Neural crest cell (in vitro differentiated cells): ENCODE measurements at places on chromosomes 12 and 14. TPM values are rescaled to one million over a fixed set of nuclear protein-coding genes. Genes with fewer than 3 reads are reported as not detected.

Gene LRIG3
- total RNA-seq: 24.5 and 27.7 TPM in 2 replicates

Gene FERMT2
- 57.2 and 64.2 TPM in 2 replicates for total RNA-seq

GRCh38 chr14:93788543-93789227 lies 400 bp upstream of the PRIMA1 start:
- peak; percentile 31 for DNase-seq

Gene TMEM229B
- 5.2 and 5.9 TPM in 2 replicates for total RNA-seq

GRCh38 chr12:10661338-10661737 lies 12.5 kb downstream of the STYK1 start:
- DNase-seq: no peak

DNA sequence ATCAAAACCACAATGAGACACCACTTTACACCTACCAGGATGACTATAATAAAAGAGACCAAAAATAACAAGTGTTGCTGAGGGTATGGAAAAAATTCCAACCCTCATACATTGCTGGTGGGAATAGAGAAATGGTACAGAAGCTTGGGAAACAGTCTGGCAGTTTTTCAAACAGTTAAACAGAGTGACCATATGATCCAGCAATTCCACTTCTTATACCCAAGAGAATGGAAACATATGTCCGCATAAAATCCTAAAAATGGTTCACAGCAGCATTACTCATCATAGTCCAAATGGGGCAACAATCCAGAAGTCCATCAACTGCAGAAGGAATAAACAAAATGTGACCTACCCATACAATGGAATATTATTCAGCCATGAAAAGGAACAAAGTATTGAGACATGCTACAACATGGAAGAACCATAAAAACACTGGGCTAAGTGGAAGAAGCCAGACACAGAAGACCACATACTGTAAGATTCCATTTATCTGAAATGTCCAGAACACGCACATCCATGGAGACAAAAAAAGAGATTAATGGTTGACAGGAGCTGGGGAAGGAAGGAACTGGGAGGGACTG lies 44.5 kb downstream of the CHGA start:
- no peak for DNase-seq

DNA sequence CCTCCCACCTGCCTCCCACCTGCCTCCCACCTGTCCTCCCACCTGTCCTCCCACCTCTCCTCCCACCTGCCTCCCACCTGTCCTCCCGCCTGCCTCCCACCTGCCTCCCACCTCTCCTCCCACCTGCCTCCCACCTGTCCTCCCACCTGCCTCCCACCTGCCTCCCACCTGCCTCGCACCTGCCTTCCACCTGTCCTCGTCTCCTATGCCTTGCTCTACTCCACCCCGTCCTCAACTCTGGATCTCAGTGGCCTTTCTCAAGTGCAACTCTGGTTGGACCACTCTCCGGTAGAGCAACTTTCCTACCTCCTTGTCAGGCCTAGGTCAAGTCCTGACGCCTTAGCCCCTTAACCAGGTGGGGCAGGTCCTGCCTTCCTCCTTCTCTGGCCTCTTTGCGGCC lies 29.3 kb upstream of the PEX5 start:
- DNase-seq: no peak

DNA sequence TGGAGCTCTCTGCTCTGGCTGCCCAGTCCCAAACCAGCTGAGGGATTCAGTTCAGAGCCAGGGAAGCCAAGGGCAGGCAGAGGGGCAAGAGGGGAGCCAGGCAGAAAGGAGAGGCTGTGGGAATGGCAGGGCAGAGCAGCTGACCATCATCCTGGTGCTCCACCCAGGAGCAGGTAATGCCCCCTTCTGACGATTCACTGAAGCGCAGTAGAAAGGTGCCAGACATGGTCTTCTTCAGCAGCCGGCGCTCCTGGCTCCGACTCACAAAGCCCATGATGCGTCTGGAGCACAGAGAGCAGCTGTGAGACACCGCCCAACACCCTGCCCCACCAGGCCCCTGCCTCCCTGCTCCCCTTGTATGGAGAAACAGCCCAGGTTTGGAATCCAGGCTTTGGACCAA lies 8.0 kb downstream of the IL23A start:
- DNase-seq: no peak

- DNase-seq: no peak
Observed at GRCh38 chr12:117360222-117360550, 1.2 kb downstream of the NOS1 start.

GRCh38 chr12:131239384-131240094 lies 285.8 kb downstream of the ADGRD1 start:
- no peak for DNase-seq

Gene PRIM1
- 45.7 and 47.3 TPM in 2 replicates for total RNA-seq

Gene OASL
- not detected in 2 replicates for total RNA-seq

Gene ZNF605
- 19.6 and 22.3 TPM in 2 replicates for total RNA-seq

GRCh38 chr14:86858031-86858430 lies 1135.0 kb downstream of the GALC start:
- DNase-seq: no peak

DNA sequence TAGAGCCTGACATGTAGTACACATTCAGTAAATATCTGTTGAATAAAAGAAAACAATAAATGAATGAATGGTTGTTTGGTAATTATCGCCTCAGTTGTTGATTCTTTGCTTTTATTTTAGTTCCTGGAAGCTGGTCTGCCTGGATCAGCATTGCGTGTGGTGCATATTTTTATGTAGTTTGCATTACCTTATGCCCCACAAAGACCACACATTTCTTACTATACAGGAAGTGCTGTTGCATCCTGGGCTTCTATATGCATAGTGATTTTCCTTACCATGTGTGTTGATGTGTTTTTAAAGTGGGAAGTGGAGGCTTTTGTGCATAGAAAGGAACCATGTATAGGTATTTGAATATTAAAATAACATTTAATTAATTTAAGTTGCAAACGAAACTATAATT lies 43.6 kb downstream of the DYRK2 start:
- DNase-seq: no peak

GRCh38 chr12:131258398-131258797 lies 304.7 kb downstream of the ADGRD1 start:
- DNase-seq: no peak

DNA sequence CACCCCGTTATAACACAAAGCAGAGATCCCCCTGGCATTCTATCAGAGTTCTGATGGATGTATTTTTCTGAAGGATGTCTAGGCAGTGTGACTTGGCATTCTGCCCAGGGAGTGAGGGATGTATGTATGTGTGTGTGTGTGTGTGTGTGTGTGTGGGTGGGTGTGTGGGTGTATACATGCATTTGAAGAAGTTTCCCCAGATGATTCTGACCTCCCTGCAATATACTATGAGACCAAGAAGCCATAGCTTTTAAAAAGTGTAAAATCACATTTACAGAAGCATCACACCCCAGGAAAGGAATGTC lies 59.7 kb upstream of the NAP1L1 start:
- DNase-seq: no peak

GRCh38 chr14:61953602-61954001 lies 191.4 kb downstream of the SNAPC1 start:
- DNase-seq: no peak

Gene CAND1
- 255 and 259 TPM in 2 replicates for total RNA-seq

- no peak for DNase-seq
Observed at GRCh38 chr12:99917711-99918402, 66.9 kb downstream of the ANKS1B start.

DNA sequence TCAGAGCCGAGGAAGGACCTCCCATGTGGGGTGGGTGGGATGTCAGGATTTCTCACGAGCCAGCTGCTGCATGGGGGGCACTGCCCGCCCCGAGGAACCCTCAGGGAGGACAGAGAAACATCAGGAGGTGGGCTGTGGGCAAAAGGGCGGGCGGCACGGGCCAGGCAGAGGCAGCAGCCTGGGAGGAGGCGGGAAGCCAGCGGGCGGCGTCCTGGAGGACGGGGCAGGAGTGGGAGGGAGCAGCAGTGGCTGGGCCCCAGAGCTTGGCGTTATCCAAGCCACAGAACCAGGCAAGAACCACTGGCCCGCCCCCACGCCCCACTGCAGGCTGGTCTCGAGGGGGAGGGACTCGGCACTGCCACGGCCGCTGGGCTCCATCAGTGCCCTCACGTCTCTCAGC lies 2.4 kb downstream of the C14orf180 start:
- DNase-seq: no peak

DNA sequence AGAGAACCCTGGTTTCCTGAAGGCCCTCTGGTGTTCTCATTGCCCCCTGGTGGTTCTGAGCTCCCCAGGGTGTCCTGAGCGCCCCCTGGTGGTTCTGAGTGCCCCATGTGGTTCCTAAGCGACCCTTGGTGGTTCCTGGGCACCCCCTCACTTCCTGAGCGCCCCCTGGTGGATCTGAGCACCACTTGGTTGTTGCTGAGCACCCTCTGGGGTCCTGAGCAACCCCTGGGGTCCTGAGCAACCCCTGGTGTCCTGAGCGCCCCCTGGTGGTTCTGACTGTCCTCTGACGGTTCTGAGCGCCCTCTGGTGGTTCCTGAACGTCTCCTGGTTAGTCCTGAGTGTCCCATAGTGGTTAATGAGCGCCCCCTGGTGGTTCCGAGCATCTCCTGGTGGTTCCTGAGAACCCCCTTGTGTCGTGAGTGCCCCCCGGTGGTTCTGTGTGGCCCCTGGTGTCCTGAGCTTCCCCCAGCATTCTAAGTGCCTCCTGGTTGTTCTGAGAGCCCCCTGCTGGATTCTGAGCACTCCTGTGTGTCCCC lies 568.3 kb downstream of the TMEM121 start:
- no peak for DNase-seq

Gene SMIM41
- total RNA-seq: not detected in 2 replicates
